Activated T-helper 1 cell treated with anti-CD3 and anti-CD28 coated beads, Interleukin-2, amount 50 U/mL, for 16 hours (primary cell): ENCODE measurements at places on chromosomes 2 and 18.
A peak's percentile ranks its signal among the peaks of the same experiment; 100 is the strongest.

GRCh38 chr2:227238238-227239237, 74.1 kb downstream of the COL4A3 start:
- DNase-seq, result peak; percentile 15

DNA sequence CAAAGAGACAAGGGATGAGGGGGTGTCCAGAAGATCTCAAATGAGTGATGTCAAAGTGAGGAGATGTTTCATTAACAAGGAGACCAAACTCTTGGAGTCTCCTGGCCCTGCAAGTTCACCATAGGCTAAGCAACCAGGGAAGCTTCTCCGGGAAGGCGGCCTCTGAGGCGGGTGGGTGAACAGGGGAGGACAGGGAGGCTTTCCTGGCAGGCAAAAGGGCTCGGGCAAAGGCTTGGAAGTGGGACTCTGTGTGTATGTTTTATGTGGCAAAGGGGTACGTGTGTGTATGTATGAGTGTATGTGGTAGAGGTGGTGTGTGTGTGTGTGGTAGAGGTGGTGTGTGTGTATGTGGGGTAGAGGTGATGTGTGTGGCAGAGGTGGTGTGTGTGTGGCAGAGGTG, 163.9 kb downstream of the DYSF start:
- DNase-seq, result no peak

DNA sequence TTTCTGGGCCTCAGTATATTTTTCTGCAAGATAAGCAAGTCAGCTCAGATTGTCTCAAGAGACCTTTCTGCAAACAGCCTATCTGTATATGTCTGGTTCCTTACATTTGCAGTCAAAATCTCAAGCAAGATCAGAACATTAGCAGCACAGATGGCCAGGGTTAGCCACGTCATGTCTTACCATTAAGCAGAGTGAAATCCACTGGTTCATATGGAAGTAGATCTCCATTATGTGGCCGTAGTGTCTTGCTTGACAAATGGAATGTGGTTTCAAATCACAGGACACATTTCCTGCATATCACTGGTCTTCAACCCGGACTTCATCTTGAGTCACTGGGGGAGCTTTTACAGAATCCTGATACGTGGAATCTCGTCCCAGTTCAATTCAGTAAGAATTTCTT, 500.2 kb downstream of the FBXO15 start:
- DNase-seq, result no peak

DNA sequence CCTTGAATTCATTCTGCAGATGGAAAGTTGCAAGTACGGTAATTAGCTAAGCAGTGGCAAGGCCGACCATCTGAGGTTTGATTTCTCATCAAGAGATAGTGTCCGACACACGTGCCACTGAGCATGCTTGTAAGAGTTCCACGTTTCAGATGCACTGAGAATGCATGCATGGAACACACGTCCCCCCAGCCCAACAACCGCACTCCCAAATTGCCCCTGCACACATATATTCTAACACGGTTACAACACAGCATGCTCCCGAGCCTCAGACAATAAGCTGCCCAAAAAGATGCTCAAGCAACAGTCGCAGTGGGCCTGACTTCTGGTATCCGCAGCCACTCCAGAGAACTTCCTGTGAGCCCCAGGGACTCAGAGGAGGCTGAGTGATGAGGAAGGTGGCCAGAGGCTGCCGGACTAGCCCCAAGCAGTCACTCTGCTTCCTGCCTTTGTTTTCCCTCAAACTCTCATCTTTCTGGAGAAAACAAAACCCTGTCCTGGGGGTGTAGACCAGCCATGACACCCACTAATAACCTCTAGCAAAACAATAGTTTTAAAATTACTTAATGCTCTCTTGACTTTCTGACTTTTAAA, 204.0 kb downstream of the TGIF1 start:
- no peak for DNase-seq

- no peak for DNase-seq
Measured at GRCh38 chr18:75502286-75502685, 74.8 kb upstream of the SMIM21 start.

GRCh38 chr2:46382331-46383112, 85.3 kb downstream of the EPAS1 start:
- DNase-seq, result no peak

GRCh38 chr2:147800316-147800715, 44.5 kb upstream of the ACVR2A start:
- DNase-seq, result no peak

DNA sequence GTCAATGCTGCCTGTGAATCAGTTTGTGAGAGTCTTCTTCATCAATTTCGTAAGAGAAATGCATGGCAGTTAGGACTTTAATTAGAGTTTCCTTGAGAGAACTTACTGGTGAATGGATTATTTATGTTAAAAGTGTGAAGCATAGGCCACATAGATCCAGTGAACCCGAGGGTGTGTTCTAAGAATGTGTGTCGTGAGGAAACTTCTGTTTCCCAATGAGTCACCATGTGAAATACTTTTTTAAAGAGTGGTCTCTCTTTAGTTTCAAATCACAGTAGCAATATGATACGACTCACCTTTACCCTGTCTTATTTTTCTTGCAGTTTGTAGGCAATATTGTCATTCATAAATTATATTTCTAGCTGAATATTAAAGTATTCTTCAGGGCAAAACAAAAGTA, 18.5 kb downstream of the THSD7B start:
- DNase-seq, result no peak
